Activated CD8-positive, alpha-beta memory T cell treated with anti-CD3 and anti-CD28 coated beads, Interleukin-2, amount 10 ng/mL, durations not matched to agents 7 days and 5 days (primary cell): ENCODE measurements at places on chromosomes 13 and 19. TPM values are rescaled to one million over a fixed set of nuclear protein-coding genes. Genes with fewer than 3 reads are reported as not detected.

GRCh38 chr13:46565808-46566750 is 13.1 kb downstream of the LRCH1 start:
- peaks cover 13% of the 10 kb centered on the region for H3K4me1 ChIP-seq
- H3K27me3 ChIP-seq: no peaks in the 10 kb centered on the region
- no peak overlapping the region for H3K27ac ChIP-seq
- peaks cover 4% of the 10 kb centered on the region for H3K36me3 ChIP-seq
- DNase-seq: no peak
- no peak overlapping the region for H3K4me3 ChIP-seq

- no peak overlapping the region for H3K4me3 ChIP-seq
- no peak overlapping the region for H3K27ac ChIP-seq
- H3K27me3 ChIP-seq: no peaks in the 10 kb centered on the region
- H3K4me1 ChIP-seq: no peaks in the 10 kb centered on the region
- no peak for DNase-seq
Measured at GRCh38 chr13:82364525-82364924, 1517.7 kb downstream of the SLITRK1 start.

DNA sequence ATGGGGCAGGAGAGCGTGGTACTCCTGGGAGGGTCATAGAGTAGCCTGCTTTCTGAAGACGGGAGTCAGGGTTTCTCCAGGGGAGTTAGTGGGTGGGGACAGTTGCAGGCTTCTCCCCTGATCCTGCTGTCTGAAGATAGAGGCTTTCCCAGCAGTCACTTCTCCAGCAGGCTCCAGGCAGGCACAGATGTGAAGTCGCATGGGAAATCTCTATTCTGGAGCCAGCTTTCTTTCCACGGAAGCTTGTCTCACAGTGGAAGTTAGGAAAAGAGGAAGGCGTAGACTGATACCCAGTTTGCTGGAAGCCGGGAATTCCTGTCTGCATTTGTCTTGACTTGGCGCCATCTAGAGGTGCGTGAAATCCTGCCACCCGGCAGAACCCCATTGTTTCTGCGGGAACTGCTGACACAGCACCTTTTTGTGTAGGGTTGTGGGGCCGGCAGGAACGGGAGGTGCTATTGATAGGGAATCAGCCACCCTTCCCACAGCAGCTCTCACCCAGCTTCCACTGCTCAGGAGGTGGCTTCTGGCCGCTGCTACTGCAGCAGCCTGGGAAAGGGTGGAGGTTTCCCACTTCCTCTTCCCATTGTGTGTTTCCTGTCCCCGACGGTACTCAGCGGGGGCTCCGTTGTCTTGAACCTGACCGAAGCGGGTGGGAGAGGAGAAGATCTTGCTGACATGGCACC is 28.5 kb upstream of the NPAS1 start:
- H3K27me3 ChIP-seq: no peaks in the 10 kb centered on the region
- H3K27ac ChIP-seq: peak overlapping the region; percentile 64
- H3K36me3 ChIP-seq: peaks cover 5% of the 10 kb centered on the region
- H3K4me1 ChIP-seq: peaks cover 16% of the 10 kb centered on the region
- peak; percentile 77 for DNase-seq

GRCh38 chr19:5881543-5882299 is 11.4 kb upstream of the FUT5 start:
- H3K36me3 ChIP-seq: no peaks in the 10 kb centered on the region
- H3K27ac ChIP-seq: no peak overlapping the region
- no peak for DNase-seq
- H3K4me1 ChIP-seq: no peaks in the 10 kb centered on the region
- peaks cover 12% of the 10 kb centered on the region for H3K27me3 ChIP-seq

LMTK3 gene
- total RNA-seq: 5.3 TPM

FCGBP gene
- total RNA-seq: 0.93 TPM

- no peak overlapping the region for H3K27ac ChIP-seq
- peaks cover 55% of the 10 kb centered on the region for H3K36me3 ChIP-seq
- H3K4me3 ChIP-seq: no peak overlapping the region
- H3K4me1 ChIP-seq: peaks cover 4% of the 10 kb centered on the region
- no peak for DNase-seq
Measured at GRCh38 chr19:7560255-7560654, 24.7 kb downstream of the PNPLA6 start.

DNA sequence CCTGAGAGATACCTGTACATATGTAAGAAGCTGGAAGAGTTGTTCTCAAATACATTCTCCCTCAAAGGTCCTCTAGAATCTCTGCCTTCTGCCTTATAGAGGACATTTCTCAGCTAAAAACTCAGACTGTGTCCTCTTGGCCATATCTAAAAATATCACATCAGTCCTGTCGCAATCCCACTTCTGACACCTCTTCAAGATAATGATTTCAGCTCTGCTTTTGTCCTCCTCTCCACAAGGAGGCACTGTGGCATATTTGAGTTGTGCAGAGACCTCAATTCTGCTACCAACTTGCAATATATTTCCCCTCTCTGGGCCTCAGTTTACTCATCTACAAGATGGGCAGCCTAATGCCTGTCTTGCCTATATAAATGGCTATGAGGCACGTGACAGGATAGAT is 16.6 kb downstream of the ADAMTS10 start:
- H3K4me3 ChIP-seq: no peak overlapping the region
- peaks cover 4% of the 10 kb centered on the region for H3K36me3 ChIP-seq
- H3K4me1 ChIP-seq: peaks cover 11% of the 10 kb centered on the region
- H3K27ac ChIP-seq: no peak overlapping the region
- H3K27me3 ChIP-seq: peaks cover 6% of the 10 kb centered on the region
- DNase-seq: no peak

KCNK6 gene
- total RNA-seq: 13.5 TPM

DNA sequence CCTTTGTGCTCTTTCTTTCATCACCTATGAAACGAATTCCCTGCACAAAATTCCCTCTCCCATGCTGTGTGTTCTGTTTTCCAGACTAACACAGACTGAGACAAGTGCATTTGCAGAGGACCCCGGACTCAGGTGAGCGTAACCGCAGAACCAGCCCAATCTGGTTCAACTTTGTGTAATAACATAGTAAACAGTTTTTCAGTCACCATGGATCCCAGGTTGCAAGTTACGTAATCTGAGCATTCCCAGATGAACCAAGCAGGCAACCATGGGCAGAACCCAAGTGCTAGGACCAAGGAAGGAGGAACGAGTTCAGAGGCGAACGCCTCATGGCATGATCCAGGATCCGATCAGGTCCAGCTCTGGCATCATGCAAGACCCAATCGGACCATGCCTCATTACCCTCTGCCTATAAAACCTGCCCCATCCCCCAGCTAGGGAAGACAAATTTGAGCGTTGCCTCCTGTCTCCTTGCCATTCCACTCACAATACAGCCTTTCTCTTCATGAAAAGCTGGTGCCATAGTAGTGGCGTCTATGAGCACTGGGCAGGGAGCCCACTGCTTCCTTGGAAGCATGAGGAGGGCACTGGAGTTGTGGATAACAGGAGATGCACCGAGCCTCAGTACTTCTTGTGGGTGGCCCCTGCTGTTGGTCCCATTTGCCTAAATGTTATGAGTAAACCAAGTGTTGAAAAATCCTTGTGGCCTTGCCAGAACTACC is 107.6 kb downstream of the ABCC4 start:
- no peak overlapping the region for H3K27ac ChIP-seq
- H3K36me3 ChIP-seq: peaks cover 9% of the 10 kb centered on the region
- no peak for DNase-seq
- no peak overlapping the region for H3K4me3 ChIP-seq

GRCh38 chr13:88124142-88124541 is 453.0 kb downstream of the SLITRK5 start:
- no peak for DNase-seq
- H3K4me1 ChIP-seq: no peaks in the 10 kb centered on the region
- no peaks in the 10 kb centered on the region for H3K36me3 ChIP-seq
- no peaks in the 10 kb centered on the region for H3K27me3 ChIP-seq

DNA sequence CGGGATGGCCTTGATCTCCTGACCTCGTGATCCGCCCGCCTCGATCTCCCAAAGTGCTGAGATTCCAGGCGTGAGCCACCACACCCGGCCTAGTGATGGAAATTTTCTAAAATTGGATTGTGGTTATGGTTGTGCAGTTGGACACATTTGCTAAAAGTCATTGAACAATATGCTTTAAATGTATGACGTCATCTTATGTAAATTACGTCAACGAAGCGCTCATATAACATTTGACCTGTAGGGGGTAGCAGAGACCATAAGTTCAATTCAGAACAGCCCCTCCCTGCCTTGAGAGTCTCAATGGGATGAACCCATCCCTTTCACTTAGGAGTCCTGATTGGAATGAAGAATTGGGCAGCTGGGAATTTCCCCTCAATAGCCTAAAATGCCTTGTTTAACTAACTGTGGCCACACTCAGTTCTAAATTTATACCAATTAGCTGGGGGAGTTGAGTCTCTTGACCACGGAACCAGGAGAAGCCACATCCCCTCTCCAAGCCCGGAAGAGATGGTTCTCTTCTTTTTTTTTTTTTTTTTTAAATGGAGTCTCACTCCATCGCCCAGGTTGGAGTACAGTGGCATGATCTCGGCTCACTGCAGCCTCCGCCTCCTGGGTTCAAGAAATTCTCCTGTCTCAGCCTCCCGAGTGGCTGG is 15.2 kb upstream of the TLE6 start:
- peaks cover 3% of the 10 kb centered on the region for H3K27me3 ChIP-seq
- H3K27ac ChIP-seq: no peak overlapping the region
- H3K4me1 ChIP-seq: peaks cover 5% of the 10 kb centered on the region
- H3K4me3 ChIP-seq: no peak overlapping the region
- H3K36me3 ChIP-seq: no peaks in the 10 kb centered on the region
- DNase-seq: peak; percentile 51

GRCh38 chr13:23870356-23871140 is 18.7 kb downstream of the MIPEP start:
- no peaks in the 10 kb centered on the region for H3K27me3 ChIP-seq
- DNase-seq: no peak
- no peak overlapping the region for H3K4me3 ChIP-seq
- H3K4me1 ChIP-seq: peaks cover 2% of the 10 kb centered on the region

- no peak overlapping the region for H3K27ac ChIP-seq
- H3K4me3 ChIP-seq: no peak overlapping the region
- DNase-seq: no peak
- no peaks in the 10 kb centered on the region for H3K4me1 ChIP-seq
- H3K27me3 ChIP-seq: no peaks in the 10 kb centered on the region
Measured at GRCh38 chr13:22399801-22400420, 729.0 kb downstream of the FGF9 start.

DNA sequence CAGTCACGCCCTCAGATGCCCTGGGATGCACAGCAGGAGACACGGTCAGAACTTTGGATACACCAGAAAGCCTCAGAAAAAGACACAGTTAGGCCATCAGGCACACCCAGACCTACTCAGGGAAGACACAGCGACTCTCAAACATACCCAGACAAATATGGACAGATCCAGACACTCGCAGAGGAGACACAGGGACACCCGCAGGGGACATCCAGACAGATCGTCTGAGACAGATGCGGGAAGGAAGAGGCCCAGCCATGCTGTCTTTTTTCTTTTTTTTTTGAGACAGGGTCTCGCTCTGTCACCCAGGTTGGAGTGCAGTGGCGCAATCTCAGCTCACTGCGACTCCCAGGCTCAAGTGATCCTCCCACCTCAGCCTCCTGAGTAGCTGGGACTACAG is 4.8 kb downstream of the DPF1 start:
- no peak overlapping the region for H3K4me3 ChIP-seq
- H3K27ac ChIP-seq: no peak overlapping the region
- H3K36me3 ChIP-seq: peaks cover 2% of the 10 kb centered on the region

GRCh38 chr19:19105365-19106055 is 32.8 kb downstream of the TMEM161A start:
- no peak overlapping the region for H3K27ac ChIP-seq
- DNase-seq: no peak
- H3K4me1 ChIP-seq: no peaks in the 10 kb centered on the region
- H3K27me3 ChIP-seq: no peaks in the 10 kb centered on the region
- no peak overlapping the region for H3K4me3 ChIP-seq

GRCh38 chr19:49636233-49636932 is 3.6 kb downstream of the RRAS start:
- H3K4me3 ChIP-seq: no peak overlapping the region
- peaks cover 6% of the 10 kb centered on the region for H3K27me3 ChIP-seq
- H3K27ac ChIP-seq: no peak overlapping the region
- H3K36me3 ChIP-seq: no peaks in the 10 kb centered on the region
- DNase-seq: no peak

DNA sequence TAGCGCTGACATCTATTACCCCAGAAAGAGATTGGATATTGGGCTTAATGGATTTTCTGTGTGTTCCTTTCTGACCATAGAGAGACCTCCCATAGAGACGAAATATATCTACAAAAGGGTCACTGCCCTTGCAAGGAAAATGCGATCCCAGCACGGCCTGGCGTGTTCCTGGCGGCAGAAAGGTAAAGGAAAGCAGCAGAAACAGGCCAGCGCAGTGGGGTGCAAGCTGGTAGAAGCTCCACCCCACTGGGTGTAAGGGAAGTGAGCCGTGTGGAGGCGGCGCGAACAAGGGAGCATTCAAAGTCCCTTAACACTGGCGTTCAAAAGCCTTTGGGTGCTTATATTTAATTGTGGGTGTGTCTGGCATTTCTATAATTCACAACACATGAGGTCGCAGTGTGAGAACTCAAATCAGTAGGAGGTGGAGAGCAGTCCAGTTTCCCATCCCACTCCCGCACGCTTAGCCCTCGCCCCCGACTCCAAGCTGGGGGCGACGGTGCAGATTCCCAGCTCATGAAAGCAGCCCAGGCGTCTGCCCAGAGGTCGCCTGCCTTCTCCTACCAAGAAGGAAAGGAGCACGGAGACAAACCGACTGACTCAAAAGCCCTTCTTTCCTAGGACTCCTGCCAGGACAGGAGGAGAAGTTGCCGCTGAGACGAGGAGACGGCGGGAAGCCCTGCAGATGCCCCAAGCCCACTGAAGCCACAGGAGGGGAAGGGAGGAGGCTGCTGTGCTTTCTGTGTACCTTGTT is 478.4 kb downstream of the FOXO1 start:
- no peaks in the 10 kb centered on the region for H3K36me3 ChIP-seq
- H3K4me3 ChIP-seq: peak overlapping the region; percentile 52
- DNase-seq: peak; percentile 67

GSX1 gene
- not detected for total RNA-seq

DNA sequence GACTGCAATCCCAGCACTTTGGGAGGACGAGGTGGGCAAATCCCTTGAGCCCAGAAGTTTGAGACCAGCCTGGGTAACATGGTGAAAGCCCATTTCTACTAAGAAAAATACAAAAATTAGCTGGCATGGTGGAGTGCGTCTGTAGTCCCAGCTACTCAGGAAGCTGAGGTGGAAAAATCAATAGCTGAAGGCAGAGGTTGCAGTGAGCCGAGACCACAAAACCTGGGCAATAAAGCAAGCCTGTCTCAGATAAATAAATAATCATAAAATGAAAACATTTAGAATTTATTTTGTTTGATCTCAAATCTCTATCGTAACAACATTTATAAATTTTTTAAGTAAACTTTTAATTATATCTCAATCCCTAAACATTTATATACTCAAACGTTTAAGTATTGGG is 36.6 kb downstream of the USP12 start:
- peaks cover 20% of the 10 kb centered on the region for H3K36me3 ChIP-seq
- DNase-seq: no peak
- H3K27ac ChIP-seq: no peak overlapping the region
- H3K4me1 ChIP-seq: peaks cover 66% of the 10 kb centered on the region
- H3K27me3 ChIP-seq: no peaks in the 10 kb centered on the region
- H3K4me3 ChIP-seq: no peak overlapping the region

GRCh38 chr19:56868446-56868845 is 27.9 kb upstream of the PEG3 start:
- H3K4me1 ChIP-seq: no peaks in the 10 kb centered on the region
- no peak overlapping the region for H3K27ac ChIP-seq
- no peak for DNase-seq
- H3K36me3 ChIP-seq: peaks cover 8% of the 10 kb centered on the region
